ENCODE measurements at places on chromosomes 6 and 20.

DNA sequence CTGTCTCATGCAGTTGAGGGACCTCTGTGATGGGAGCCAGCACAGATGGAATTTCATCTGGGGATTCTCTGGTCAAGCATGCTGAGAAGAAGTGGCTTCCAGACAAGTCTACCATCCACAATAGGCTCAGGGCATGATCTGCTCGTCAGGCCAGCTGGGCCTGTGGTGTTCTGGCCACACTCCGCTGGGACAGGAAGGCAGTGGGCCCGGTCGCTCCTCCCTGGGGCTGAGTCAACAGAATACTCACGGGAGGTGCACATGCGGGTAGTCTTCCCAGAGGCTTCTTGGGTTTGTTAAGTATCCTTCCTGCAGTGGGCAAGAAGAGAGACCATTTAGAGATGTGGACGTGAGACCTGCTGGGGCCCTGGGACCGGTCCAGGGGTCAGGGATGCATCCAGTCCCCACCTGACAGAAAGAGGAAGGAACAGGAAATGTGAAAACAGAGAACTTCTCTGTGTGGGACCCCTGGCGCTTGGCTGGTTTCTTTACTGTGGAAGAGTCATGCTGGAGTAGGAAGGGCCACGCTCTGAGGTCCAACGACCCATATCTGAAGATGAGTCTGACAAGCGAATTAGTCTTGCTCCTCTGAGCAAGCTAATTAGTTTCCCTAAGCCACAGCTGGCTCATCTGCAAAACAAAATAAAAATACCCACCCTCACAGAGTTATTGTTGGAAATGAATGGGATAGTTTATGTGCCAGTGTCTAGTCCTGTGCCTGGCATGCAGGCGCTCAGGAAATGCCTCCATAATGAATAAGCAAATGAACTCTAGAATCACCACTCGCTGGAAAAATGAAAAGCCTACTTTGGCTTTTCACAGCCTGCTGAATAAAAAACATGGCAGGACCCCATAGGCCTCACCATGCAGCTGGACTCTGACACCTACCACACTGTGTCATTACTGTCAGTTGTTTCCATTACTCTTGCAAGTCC lies 67.3 kb downstream of the TRAM2 start:
- DNase-seq, result no peak

DNA sequence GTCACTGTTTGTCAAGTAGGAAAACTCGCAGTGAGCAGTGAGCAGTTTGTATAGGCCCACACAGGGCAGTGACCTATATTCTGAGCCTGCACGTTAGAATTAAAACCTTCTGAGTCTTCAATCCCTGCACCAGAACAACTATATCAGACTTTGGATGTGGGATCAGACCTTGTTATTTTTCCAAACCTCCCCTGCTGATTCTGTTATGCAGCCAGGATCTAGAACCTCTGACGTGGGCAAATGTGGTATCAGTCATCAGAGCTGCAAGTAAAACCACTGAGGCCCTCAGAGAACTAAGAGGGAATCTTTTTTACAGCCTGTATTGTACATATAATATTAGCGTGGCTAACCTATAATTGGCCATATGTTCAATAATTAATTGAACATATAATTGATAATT lies 32.0 kb upstream of the AKAP7 start:
- DNase-seq, result peak; percentile 74

DNA sequence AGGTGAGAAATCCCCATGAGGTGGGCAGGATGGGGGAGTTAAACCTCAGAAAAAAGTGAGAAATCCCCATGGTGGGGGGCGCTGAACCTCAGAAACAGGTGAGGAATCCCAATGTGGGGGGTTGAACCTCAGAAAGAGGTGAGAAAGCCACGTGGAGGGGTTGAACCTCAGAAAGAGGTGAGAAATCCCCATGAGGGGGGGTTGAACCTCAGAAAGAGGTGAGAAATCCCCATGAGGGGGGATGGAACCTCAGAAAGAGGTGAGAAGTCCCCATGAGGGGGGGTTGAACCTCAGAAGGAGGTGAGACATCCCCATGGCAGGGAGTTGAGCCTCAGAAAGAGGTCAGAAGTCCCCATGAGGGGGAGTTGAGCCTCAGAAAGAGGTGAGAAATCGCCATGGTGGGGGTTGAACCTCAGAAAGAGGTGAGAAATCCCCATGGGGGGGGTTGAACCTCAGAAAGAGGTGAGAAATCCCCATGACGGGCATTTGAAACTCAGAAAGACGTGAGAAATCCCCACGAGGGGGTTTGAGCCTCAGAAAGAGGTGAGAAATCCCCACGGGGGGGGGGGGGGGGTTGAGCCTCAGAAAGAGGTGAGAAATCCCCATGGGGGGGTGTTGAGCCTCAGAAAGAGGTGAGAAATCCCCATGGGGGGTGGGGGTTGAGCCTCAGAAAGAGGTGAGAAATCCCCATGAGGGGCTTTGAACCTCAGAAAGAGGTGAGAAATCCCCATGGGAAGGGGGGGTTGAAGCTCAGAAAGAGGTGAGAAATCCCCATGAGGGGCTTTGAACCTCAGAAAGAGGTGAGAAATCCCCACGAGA lies 14.3 kb upstream of the GOPC start:
- no peak for DNase-seq

- no peak for DNase-seq
Observed at GRCh38 chr6:135277422-135277821, 96.3 kb downstream of the MYB start.

GRCh38 chr6:6191476-6191875 lies 129.0 kb downstream of the F13A1 start:
- no peak for DNase-seq

GRCh38 chr6:140773276-140773675 lies 1359.4 kb upstream of the GJE1 start:
- DNase-seq, result peak; percentile 13

DNA sequence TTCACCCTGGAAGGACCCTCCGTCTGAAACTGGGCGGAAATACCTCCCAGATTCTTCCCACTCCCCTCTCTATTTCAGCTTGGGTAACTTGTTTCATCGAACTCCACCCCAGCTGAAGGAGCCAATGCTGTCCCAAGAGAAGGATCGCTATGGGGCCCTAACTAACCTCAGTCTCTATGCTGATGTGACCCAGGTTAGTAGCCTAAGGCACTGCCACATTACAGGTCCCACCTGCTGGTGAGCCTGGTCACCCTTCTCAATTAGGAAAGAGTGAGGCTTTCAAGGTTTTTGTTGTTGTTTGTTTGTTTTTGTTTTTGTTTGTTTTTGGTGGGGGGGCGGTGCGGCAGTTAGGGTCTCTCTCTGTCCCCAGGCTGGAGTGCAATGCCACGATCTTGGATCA lies 168.4 kb downstream of the OR2B2 start:
- no peak for DNase-seq

- peak; percentile 8 for DNase-seq
Observed at GRCh38 chr6:93794166-93794565, 374.8 kb upstream of the EPHA7 start.

DNA sequence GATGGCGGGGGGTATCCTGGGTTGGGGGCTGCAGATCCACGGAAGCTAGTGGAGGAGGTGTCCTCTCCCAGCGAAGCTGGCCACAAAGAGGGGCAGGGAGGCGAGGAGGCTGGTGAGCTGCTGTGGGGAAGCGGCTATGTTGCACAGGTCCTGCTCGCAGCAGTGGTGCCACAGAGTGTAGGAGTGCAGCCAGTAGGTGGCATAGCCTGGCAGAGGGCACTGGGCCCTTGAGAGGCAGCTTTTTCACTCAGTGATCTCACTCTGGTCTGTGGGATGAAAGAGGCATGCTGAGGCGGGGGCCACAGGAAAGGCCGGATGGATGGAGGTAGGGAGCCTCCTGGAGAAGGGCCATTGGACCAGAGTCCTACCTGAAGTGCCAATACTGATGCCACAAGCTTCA lies 2.9 kb upstream of the LY6G6D start:
- DNase-seq, result no peak

DNA sequence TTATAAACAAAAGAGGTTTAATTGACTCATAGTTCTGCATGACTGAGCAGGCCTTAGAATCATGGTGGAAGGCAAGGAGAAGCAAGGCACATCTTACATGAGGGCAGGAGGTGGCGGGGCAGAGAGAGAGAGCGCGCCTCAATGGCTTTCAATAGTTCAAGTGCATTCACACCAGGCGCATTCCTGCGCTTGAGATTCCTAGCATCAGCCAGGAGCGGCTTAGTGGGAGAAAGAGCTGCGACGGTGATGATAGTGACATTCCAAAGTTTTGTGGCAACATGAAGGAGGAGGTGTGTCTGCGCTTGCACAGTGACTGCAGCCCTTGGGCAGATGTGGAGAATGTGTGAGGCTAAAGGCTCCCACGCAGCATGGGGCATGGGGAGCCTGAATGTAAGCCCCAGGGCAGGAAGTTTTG lies 25.0 kb upstream of the EMILIN3 start:
- peak; percentile 15 for DNase-seq

DNA sequence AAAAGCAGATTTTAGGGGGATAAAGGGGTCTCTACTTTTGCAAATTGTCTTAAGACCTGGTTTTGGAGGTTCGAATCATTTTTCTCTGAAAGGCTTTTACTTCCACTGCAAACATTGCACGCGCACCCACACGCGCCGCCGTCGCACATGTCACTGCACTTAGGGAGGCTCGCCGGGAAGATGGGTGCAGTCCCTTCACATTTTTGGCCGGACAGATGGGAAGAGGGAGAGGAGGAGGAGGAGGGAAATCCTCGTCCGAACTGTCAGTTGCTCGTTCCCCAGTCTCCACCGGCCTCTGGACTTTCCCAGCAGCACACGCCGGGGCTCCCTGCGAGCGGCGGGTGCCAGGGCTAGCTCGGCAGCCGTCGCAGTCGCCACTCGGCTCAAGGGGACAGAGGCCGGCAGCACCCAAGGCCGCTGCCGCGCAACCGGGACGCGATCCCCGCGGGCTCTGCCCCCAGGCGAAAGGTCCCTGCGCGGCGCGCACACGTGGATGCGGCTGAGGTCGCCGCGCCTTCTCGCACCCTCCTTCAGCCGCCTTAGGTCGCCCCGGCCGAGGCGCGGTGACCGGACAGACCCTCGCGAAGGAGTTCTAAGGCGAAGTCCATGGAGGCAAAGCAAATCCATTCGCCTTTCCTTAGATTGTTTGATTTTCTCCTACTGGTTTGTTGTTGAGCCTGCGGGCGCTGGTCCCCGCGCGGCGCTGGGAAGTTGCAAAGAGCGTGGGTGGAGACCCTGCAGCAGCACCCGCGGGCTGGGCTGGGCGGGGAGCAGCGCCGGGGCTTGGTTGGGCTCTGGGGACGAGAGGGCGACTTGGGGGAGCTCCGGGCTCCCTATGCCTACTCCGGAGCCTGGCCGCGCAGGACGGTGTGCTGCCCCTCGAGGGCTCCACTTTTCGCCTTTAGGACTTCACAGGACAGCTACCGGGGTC lies 1.2 kb downstream of the MYB start:
- DNase-seq, result no peak

- DNase-seq, result no peak
Observed at GRCh38 chr6:154503658-154504057, 6.8 kb downstream of the CNKSR3 start.

DNA sequence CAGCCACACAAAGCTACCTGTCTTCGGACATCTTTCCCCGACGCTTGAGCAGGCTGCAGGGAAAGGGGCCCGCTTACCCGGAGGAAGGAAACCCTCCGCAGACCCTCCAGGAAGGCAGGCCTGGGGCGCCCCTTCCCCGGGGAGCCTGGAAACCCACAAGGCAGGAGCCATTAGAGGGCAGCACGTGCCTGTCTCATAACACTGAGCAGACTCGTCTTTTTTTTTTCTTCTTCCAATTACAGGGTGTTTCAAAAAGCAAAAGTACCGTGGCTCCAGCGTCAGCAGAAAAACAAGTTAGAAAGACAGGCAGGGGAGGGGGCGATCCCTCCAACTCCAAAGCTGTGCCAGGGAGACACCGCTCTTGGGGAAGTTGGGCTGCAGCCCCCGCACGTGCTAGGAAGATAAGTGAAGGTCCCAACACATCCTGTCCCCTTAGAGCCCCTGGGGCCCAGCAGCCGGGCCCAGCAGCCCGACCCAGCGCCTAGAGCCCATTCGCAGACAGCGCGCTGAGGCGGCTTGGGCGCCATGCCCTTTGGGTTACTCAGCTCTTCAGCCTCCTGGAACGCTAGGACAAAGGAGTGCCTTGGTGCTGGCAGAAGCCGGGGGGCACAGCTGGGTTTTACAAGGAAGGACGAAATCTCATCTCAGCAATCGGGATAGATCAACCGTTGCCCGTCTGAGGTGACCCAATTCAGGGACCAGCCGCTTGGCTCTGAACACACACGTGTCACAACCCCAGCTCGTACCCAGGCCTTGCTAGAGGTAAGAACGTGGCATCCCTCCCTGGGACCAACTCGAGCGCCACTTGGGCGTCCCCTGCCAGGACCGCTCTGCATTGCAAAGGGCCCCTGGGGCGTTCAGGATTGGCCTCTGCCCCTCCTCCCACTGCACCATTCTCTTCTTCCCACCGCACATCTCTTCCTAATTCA lies 136.3 kb downstream of the LY86 start:
- DNase-seq, result no peak

DNA sequence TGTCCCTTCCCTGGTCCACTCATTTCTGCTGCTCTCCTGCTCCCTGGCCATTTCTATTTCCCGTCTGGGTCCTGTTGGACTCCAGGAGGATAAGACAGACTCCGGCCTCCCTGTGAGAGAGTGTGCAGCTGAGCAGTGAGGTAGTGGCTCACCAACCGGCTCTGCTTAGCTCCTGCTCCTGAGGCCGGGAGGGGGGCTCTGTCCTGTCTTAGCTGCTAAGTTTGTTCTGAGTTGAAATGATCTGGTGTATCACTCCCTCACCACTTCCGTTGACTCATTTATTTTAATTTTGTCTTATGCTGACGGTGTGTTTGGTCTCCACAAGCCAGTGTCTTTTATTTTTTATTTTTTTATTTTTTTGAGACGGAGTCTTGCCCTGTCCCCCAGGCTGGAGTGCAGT lies 148.5 kb upstream of the PDE10A start:
- DNase-seq, result no peak

- DNase-seq, result no peak
Observed at GRCh38 chr6:38876475-38876874, 161.4 kb downstream of the DNAH8 start.

DNA sequence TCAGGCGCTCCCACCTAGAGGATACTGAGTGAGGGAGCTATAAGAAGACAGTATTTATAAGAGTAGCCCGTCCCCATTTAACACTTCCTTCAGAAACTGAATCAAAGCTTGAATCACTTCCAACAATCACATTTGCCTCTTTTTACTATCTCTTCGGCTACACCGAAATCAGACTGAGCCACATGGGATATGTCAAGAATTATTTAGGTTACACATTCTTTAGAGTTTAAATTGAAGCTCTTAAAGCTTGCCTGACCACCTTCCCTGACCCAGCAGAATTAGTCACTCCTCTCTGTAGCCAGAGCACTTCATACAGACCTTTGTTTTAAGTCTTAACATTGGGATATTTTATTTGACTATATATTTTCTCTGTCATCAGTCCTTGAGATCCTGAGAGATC lies 163.7 kb downstream of the MAFB start:
- peak; percentile 45 for DNase-seq
